ENCODE measurements at places on chromosomes 3 and 15.

DNA sequence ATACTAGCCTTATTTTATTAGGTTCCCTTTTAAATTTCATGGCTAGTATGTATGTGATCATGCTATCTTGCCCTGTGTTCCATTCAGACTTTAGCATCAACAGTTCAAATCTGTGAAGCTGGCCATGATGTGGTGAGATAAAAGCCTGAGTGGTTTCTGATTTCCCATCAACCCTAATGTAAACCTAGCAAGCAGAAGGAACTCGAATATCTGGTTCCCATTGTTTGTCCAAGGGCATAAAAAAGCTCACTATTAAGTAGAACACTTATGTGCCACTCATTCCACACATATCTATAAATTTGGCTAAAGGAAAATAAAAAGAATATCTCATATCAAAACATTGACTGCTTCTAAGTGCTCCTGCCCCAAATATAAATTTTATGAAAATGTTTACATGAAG, 311.7 kb downstream of the CADM2 start:
- no peak for DNase-seq

- DNase-seq = no peak
Observed at GRCh38 chr3:14280326-14280725, 101.7 kb downstream of the LSM3 start.

- DNase-seq = no peak
Observed at GRCh38 chr3:25355034-25355885, 72.8 kb upstream of the RARB start.

GRCh38 chr15:77528290-77528967, 104.3 kb downstream of the LINGO1 start:
- no peak for DNase-seq

DNA sequence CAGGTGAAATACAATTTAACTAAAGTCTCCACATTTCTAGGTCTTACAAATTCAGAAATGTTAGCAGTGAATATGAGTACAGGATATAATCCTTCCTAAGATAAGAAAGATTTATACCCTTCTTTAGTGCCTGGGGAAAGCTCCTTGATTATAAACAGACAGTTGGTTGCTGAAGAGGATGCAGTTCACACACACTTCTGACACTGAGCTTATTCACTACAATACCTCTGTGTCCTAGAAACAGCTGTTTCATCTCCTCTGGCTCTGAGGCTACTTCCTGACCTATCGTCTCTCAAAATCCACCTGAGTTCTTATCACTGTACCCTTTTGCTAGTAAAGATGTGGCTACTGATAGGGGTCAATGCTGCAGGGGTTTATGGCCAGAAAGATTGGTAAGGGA, 57.1 kb downstream of the TP63 start:
- no peak for DNase-seq

GRCh38 chr15:42151141-42151561, 5.3 kb downstream of the PLA2G4F start:
- DNase-seq = no peak

DNA sequence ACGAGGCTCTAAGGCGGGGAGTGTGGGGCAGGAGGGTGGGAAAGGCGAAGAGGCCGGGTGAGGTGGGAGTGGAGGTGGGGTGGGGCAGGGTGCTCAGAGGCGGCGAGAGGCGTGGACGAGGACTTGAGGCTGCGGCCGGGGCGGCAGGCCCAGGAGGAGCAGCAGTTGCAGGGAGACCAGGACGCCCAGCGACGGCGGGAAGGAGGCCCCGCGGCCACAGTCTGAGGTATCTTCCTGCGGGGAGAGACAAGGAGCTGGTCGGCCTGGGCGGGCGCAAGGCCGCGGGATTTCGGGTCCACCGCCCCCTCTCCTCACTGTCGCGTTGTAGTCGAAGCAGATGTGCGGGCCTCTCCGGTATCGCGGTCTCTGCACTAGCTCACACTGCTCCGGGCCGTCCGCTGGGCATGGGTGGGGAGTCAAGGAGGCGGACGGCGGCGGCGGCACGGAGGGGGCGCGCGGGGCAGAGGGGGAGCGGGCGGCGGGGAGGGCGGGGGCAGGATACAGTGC, 5.3 kb upstream of the TMEM115 start:
- no peak for DNase-seq

DNA sequence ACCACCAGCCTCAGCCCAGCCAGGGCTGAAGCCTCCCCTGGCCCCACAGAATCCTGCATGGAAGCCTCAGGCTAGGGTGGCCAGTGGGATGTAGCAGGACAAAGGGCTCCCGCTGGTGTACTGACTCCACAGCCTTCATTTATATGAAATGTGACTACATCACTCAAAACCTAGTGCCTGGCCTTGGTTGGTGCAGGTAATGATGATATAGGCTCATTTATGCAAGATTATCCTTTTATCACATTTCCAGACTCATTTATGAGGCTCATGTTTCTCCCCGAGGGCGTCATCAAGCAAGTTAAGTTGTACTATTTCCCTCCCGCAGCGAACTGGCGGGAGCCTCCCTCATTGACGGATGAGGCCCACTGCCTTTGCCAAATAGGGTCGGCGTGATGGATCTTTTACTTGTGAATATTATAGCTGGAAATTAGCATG, 179.1 kb upstream of the SMAD3 start:
- DNase-seq = no peak

- DNase-seq = no peak
Observed at GRCh38 chr3:76111808-76112207, 326.5 kb upstream of the ZNF717 start.

GRCh38 chr3:45906681-45907407, 20.5 kb downstream of the CCR9 start:
- DNase-seq = no peak

DNA sequence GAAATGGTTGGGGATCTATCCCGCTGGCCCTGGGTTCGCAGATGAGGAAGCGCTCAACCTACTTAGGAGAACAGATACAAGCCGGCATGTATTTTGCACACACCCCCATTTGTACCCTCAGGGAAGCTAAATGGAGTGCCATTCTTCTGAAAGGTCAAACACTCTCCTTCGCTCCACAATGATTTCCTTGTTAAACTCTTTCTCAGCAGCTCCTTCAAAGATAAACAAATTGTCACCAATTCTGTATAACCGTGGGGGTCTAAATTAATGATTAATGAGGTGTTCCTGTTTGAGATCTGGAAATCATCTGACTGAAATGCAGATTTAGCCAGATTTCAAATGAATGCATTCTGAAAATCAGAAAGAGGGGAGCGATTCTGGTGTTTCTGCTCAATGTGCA, 124.0 kb downstream of the MEGF11 start:
- no peak for DNase-seq

DNA sequence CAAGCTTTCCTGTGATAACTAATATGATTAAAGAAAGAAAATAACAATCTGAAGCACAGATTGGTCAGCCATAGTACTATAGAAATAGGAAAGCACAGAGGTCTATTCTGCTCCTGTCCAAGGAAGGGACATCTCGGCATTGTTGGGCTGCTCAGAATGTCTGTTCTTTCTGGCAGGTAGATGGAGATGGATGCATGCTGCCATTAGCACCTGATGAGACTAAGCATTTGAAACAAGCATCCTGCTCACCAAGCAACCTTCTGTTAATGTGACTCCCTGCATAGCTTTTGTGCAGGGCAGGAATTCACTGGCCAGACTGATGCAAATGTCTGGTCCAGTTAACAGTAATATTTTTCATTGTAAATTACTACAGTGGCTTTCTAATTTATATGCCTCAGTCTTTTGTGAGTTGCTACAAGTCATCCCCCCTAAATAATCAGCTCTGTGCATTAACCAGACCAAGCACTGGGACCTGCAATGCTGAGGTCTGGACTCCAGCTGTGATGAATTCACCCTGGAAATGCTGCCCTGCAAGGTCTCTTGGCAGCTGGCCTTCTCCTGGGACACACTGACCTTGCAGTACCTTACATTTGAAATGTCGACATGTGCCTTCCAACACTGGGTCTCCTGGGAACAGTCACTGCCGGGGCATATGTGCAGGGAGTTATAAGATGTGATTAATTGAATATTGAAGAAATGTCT, 1123.7 kb downstream of the IGSF11 start:
- no peak for DNase-seq

DNA sequence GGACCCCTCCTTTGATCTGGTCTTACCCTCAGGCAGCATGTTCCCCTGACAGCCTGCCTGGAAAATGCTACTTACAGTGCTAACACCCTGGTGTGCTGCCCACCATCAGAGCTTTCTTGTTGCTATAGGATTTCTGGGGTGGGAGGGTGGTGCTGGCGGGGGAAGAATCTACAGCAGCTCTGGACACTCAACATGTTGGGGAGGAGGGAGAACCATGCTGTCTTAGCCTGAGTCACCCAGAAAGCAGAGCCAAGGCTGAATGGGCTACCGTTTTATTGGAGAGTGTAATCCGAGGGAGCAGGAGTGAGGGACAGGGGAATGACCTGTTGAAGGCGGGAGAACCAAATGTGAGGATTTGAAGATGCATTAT, 45.6 kb downstream of the MFSD1 start:
- no peak for DNase-seq

DNA sequence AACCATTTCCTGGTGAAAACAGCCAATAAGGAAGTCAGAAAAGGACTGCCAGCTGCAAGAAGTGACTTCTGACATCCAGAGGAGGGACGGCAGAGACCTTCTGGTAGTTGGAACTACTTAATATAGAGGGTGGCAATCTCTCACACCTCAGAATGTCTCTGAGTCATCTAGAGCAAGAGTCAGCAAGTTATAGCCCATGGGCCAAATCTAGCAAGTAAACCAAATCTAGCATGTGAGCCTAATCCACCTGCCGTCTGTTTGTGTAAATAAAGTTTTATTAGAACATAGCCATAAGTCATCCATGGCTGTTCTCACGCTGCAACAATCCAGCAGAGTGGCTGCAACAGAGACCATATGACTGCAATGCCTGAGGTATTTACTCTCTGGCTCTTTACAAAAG, 160.5 kb upstream of the NR2E3 start:
- no peak for DNase-seq

DNA sequence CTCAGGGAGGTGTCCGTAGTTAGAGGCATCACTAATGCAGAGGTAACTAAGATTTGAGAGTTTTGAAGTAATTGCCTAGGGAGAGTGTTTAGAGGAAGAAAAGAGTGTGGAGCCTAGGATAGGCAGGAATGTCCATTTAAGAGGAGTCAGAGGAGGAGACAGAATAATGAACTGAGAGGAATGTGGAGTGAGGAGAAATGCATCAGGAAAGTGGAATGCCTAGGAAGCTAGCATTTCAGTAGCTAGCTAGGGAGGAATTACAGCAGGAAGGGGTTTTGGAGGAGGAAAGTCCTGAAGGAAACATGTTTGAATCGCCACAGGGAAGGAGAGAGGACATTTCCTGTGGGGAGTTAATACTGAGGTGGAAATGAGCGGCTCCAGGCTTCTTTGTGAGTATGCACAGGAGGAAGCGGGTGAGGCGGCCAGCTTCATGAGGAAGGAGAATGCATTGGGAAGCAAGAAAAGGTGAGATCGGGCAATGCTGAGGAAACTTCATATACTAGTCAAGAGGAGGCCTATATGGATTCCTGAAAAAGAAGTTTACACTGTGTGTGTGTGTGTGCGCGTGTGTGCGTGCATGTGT, 154.3 kb downstream of the TMEM108 start:
- DNase-seq = no peak

- no peak for DNase-seq
Observed at GRCh38 chr3:148863814-148864213, 1.3 kb upstream of the CPA3 start.

GRCh38 chr3:185862920-185863319, 38.1 kb upstream of the IGF2BP2 start:
- DNase-seq = no peak

- DNase-seq = no peak
Observed at GRCh38 chr3:188369526-188369925, 215.6 kb downstream of the LPP start.

- DNase-seq = no peak
Observed at GRCh38 chr3:58150810-58151199, 60.0 kb downstream of the DNASE1L3 start.

GRCh38 chr3:58027704-58028317, 19.6 kb downstream of the FLNB start:
- DNase-seq = no peak

- DNase-seq = peak; percentile 75
Observed at GRCh38 chr3:13420831-13421765, 976 bp upstream of the NUP210 start.
